ENCODE measurements at places on chromosomes 6 and 20. TPM values are rescaled to one million over a fixed set of nuclear protein-coding genes. Genes with fewer than 3 reads are reported as not detected.

CDSN gene
- not detected for total RNA-seq

TGM3 gene
- not detected for total RNA-seq

MAK gene
- 0.09 TPM for total RNA-seq

BHLHE23 gene
- not detected for total RNA-seq

ERVFRD-1 gene
- 0.05 TPM for total RNA-seq

PLAGL2 gene
- total RNA-seq = 4.1 TPM

MLN gene
- total RNA-seq = not detected

SLC35F1 gene
- not detected for total RNA-seq

LKAAEAR1 gene
- not detected for total RNA-seq

RNF5 gene
- 53.1 TPM for total RNA-seq

PPP1R3G gene
- 0.74 TPM for total RNA-seq

PSORS1C2 gene
- total RNA-seq = not detected

PKIB gene
- not detected for total RNA-seq

SIM1 gene
- 0.17 TPM for total RNA-seq

MAFB gene
- 3.4 TPM for total RNA-seq

ANKEF1 gene
- total RNA-seq = 1.5 TPM

CLPSL1 gene
- not detected for total RNA-seq

FAM209B gene
- 0.33 TPM for total RNA-seq

IRAK1BP1 gene
- total RNA-seq = 2.7 TPM

FBXL4 gene
- total RNA-seq = 15.5 TPM

PAX1 gene
- total RNA-seq = not detected

PRND gene
- 0.74 TPM for total RNA-seq

COL11A2 gene
- total RNA-seq = 0.28 TPM

MED23 gene
- total RNA-seq = 44.6 TPM

GSTA2 gene
- total RNA-seq = not detected

ZSCAN26 gene
- 12.8 TPM for total RNA-seq

TDP2 gene
- 35.6 TPM for total RNA-seq

TMEM244 gene
- total RNA-seq = not detected

MYLK2 gene
- total RNA-seq = 8.5 TPM

C6orf163 gene
- total RNA-seq = 1.0 TPM

TULP1 gene
- not detected for total RNA-seq

LPIN3 gene
- total RNA-seq = 1.5 TPM

SMPDL3A gene
- 6.3 TPM for total RNA-seq

ZNF311 gene
- 0.17 TPM for total RNA-seq

CALHM6 gene
- 0.85 TPM for total RNA-seq

MAVS gene
- total RNA-seq = 21.4 TPM

OR2H1 gene
- not detected for total RNA-seq

TCF21 gene
- total RNA-seq = not detected

ESR1 gene
- not detected for total RNA-seq

ARFGAP1 gene
- 70.8 TPM for total RNA-seq

CST7 gene
- total RNA-seq = not detected

CYP24A1 gene
- total RNA-seq = not detected

TUBB1 gene
- not detected for total RNA-seq

PPP1R14C gene
- not detected for total RNA-seq

GPLD1 gene
- total RNA-seq = 0.17 TPM

LY6G6C gene
- total RNA-seq = not detected

GSTA3 gene
- total RNA-seq = not detected

ALDH8A1 gene
- total RNA-seq = 0.37 TPM

SIRPG gene
- total RNA-seq = not detected

SNAP91 gene
- 0.51 TPM for total RNA-seq

ULBP1 gene
- 0.23 TPM for total RNA-seq

Data from dermis blood vessel endothelial cell (primary cell).